ENCODE measurements at places on chromosomes 7 and 10.

GRCh38 chr10:72308320-72308987, 34.7 kb downstream of the DDIT4 start:
- DNase-seq, result peak; percentile 76

DNA sequence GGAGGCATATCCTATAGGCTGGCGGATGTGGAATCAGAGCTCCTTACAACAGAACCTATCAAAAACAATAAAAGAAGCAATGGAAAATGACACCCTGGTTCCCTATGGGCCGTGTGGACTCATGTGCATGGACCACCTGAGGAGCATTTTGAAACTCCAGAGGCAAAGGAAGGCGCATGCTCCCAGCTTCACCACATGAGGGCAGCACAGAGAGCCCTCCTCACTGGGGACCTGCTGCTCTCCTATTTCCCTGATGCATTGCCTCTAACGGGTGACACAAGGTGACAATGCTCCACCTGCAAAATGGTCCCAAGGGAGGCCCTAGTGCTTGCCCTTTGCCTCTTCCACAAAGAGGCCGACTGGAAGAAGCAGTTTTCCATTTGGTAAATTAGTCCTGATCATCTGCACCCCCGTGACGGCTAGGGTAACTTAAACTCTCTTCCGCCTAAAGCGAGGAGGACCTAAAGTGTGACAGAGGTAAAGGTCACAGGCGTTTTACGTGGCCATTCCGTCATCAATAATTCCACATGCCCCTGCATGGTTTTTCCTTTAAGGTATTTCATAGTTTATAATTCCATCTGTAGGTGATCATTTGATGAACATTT, 67.7 kb downstream of the GPAM start:
- DNase-seq, result no peak

- no peak for DNase-seq
These were observed 6.4 kb downstream of the KIAA1549 start for GRCh38 chr7:138974675-138975292.

- no peak for DNase-seq
These were observed 77.8 kb upstream of the IKZF1 start for GRCh38 chr7:50226669-50227068.

GRCh38 chr7:100141555-100141949, 7.2 kb upstream of the LAMTOR4 start:
- DNase-seq, result no peak

GRCh38 chr10:31101123-31101522, 69.5 kb upstream of the ZNF438 start:
- peak; percentile 84 for DNase-seq

DNA sequence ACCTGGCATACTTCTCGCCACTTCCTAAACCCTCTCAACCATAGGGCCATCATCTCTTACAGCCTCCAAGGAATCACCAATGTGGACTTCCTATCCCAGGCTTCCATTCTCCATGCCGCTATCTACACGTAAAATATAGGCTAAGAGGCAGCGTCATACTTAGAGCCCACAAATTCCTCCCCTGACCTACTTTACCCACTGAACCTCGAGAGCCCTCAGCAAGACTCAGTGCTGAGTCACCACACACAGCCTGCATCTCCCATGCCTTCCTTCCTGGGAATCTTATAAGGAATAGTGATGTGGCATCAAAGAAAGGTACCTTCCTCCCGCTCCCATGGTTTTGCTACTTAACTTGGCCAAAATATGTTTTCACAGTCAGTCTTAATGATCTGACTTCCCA, 435.6 kb upstream of the NFE2L3 start:
- DNase-seq, result no peak

GRCh38 chr10:47152861-47153349, 147.1 kb upstream of the GDF10 start:
- peak; percentile 97 for DNase-seq

DNA sequence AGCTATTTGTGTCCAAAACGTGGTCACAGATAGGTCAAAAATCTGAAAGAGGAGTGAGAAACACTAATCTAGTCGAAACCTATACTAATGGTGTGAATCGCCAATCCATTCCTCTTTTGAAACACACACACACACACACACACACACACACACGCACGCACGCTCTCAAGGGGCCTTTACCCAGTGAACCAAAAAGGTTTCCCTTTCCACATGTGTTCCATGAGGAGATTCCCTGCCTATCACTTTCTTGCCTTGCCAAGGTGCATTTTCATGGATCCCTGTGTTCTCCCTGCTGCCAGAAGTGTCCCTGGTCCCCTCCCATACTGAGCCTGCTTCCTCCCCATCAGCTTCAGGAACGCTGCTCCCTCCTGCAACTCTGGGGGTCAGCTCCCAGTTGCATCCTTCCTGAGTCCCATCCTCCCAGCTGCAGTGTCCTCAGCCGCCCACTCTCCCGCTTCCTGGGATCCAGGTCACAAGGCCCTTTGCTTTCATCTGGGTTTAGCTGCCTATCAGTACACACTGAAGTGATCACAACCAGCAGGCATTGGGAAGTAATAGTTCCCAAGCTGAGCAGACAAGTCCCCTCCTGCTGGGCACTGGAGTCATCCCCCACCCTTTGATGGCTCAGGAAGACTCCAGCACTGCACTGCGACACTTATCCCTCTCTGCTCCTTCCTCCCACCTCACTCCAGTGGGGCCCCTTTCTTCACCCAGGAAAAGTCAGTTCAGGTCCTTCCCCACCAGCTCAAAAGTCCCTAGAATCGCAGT, 49.2 kb upstream of the KCNMA1 start:
- no peak for DNase-seq

- no peak for DNase-seq
These were observed 91.0 kb downstream of the PTPRE start for GRCh38 chr10:127997937-127998336.

DNA sequence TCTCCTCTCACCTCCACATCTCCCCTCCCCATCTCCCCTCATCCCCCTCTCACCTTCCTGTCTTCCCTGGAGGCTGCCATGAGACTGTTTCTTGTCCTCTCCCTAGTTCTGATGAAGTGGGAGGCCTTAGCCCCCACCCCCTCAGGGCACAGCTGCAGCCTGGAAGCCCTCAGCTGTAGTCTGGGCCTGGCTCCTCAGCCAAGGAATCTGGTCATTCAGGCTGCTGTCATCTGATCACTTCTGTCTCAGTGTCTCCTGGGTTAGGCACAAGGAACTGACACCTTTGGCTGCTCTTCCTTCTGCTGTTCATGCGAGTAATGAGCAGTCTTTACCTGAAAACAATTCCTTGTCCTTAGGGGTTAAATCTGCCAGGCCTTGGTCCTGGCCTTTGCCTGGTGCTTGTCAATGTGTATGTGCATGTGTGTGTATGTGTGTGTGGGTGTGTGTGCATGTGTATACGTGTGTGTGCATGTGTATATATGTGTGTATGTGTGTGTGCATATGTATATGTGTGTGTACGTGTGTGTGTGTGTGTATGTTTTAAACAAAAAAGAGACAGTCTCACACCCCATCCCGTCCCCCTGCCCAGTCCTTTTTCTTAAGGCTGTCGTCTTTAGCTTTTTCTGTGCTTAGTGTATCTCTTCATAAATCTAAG, 153.5 kb upstream of the TMEM72 start:
- DNase-seq, result no peak

DNA sequence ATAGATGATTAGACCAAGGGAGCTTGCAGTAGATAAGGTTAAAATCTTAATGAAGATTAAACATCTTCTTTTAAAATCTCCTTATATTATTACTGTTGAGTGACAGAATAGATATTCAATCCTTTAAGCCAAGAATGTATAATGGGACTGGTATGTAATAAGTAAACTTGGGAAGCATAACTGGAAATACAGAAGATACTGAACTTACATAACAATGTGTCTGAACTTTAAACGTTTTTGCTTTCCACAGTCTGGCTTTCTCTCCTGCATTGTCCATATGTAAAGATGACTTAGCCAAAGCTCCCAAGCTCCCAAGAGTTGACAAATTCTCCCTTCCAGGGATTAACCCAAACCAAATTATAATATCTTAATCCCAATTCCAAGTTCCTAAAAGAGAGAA, 129.8 kb downstream of the KCND2 start:
- DNase-seq, result peak; percentile 39

DNA sequence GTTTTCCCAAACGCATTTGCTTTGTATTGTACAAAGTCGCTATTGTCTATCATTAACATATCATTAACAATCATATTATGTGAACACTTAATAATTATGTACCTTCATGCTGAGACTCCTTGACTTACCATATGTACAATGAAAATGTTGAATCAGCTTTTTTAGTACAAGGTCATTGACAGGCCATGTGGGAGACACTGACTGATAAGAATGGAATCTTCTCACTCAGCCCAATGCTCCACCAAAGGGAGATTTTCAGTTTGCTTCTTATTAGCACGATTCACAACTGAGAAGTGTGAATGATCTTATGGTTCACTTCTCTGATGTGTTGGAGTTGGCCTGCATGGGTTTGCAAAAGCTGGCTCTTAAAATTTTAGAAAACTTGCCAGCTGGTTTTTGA, 253.5 kb upstream of the TEX47 start:
- DNase-seq, result no peak

DNA sequence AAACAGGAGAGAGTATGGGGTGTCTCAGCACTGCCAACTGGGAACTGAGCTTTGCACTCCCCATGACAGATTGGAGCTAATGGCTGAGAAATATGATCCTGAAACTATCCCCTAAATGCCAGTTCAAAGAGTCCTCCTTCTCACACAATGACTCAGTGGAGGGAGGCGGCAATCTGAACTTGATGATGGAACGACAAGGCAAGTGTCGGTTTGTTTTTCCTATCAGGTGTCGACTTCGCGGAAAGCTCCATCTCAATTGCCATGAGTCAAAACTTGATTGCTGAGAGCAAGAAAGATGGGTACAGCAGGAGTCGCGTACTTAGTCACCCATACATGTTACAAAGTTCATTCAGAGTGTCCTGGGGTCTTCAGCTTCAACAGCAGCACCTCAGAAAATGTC, 52.5 kb downstream of the NPY start:
- DNase-seq, result no peak

GRCh38 chr10:21055339-21056135, 158.4 kb upstream of the NEBL start:
- DNase-seq, result no peak

GRCh38 chr10:25698638-25699037, 235.4 kb upstream of the MYO3A start:
- no peak for DNase-seq

DNA sequence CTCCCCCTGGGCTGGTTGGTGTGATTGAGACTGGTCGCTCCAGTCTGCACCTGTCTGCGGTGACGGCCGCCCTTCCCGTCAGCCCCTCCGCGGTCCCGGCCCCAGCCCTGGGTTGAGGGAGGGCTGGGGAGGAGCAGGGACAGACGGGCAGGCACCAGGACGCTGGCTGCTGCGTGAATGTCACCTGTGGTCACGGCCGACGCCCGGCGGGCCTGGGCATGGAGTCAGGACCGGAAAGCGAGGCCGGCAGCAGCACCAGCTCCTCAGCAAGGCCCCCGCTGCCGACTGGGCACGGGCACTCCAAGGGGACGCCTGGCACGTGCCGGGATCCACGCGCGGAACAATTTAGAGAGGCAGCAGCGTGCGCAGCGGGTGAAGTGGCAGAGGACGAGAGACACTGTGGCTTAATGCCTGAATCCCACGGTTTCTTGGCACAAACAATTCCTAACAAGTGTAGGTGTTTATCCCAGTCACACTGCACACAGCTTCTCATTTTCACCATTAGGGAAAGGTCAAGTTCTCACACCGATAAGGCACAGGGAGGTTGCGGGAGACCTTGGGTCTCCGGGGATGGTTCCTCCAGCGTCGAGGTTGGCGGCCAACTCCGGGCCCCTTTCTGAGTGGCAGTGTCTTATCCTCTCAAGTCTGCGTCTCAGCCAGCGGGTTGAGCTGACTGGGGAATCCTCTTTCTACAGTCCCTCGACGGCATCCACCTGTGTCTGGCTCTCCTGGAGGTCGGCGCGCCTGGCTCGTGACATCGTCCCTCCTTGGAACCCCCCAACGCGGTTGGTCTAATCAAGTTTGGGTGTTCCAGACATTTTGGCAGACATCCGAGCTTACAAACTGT, 66.4 kb upstream of the ADGRA1 start:
- DNase-seq, result no peak

DNA sequence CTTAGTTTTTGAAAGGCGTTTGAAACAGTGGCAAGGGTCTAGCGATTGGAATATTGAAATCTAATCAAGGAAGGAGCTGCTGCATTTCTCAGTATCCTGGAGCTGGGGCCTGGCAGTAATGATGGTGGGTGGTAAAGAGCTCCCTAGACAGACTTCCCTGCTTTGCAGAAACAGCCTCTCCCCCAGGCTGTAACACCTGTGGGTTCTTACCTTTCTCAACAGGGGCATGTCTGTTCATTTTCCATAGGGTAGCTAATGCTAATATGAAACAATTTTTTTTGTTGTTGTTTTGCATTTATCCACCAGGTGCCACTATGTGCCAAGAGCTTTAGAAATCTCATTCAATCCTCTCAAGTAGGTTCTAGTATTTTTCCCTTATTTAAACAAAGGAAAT, 345.5 kb downstream of the REEP3 start:
- peak; percentile 41 for DNase-seq

GRCh38 chr10:94427166-94427565, 24.8 kb downstream of the TBC1D12 start:
- DNase-seq, result no peak

GRCh38 chr10:83078645-83079044, 1060.7 kb upstream of the GHITM start:
- no peak for DNase-seq

DNA sequence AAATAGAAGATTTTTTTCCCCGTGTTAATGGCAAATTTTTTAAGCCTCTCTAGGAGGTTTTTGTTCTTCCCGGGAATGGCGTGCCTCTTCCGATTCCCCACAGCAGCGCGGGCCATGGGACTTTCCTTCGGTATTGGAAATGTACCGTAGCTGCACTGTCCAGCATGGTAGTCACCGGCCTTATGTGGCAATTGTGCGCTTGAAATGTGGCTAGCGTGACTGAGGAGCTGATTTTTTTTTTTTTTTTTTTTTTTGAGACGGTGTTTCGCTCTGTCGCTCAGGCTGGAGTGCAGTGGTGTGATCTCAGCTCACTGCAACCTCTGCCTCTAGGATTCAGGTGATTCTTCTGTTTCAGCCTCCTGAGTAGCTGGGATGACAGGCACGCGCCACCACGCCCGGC, 938 bp upstream of the TCTN3 start:
- DNase-seq, result no peak
